ENCODE measurements at places on chromosomes 7 and 10.

- no peak for DNase-seq
Observed at GRCh38 chr10:15300697-15301096, 70.4 kb downstream of the FAM171A1 start.

GRCh38 chr10:129897871-129898626 lies 66.0 kb downstream of the EBF3 start:
- DNase-seq: no peak

DNA sequence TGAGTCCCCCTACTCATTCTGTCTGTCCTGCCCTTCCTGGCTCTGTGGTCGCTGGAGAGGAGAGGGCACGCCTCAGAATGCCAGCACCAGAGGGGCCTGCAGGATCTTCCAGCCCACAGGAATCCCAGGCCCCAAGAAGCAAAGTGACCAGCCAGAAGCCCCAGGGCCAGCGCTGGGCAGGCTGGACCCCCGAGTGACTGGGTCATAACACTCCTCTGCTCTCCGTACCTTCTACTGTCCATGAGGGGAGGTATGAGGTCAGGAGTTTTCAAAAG lies 102.6 kb upstream of the GPR26 start:
- DNase-seq: no peak

DNA sequence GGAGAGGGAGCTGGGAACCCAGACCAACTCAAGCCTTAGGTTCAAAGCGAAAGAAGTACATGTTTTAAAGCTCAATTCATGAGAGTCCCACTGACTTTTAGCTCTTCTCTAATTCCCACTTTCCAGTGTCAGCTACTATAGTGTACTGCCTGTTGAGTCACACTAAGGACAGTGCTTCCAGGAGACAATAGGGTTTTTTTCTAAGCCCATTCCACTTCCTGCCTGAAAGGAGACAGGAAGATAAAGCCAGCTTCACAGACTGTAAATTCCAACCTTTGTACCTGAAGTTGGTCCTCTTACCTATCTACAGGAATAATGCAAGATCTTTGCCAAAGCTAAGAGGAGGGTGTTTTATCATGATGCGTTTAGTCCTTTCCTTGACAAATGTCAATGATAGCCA lies 4.4 kb downstream of the MSRB2 start:
- no peak for DNase-seq

- DNase-seq: no peak
Observed at GRCh38 chr7:50182759-50183158, 89.7 kb upstream of the ZPBP start.

DNA sequence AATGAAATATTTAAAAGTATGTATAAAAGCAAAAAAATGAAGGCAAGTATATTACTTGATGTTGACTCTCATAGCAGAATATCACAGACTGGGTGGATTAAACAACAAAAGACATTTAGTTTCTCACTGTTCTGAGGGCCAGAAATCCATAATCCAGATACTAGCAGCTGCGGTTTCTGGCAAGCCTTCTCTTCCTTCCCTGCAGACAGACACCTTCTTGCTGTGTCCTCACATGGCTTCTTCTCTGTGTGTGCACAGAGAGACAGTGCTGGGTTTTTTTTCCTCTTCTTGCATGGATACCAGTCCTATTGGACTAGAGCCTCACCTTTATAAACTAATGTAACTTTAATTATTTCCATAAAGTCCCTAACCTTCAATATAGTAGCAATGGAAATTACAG lies 127.9 kb upstream of the AKR1E2 start:
- DNase-seq: no peak

DNA sequence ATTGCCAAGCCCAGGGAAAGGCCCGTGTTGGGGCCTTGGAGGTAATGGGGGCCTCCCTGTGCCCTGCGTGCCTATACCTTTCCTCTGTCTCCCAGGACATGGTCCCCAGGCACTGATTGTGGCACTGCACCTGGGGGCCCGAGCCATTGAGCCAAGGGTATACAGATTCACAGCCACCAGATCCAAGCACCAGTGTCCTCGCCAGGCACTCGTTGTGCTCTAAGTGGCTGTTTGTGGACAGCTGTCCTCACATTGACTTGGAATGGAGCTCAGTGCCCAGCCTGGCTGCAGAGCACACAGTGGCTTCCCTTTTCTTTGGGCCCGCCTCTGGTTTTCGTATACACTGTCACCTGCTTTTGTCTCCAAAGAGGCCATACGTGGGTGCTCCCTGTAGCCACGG lies 72.0 kb upstream of the BTBD16 start:
- no peak for DNase-seq

DNA sequence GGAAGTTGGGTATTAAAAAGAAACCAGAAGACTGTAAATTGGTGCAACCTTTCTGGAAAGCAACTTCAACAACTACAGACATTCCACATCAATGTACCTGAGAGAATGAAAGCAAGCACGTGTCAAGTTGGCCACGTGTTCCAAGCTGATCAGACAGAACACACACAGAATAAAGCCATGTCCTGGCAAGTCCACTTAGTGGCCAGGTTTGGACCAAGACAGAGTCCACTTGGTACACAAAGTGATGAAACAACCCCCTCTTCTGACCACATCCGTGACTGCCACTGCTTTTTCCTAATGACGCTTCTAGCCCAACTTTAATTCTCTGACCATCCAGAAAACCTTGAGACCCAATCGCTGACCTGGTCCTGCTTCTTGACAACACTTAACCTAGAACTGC lies 109.4 kb downstream of the ABLIM1 start:
- peak; percentile 16 for DNase-seq

- DNase-seq: no peak
Observed at GRCh38 chr7:101170617-101171441, 5.5 kb upstream of the VGF start.

GRCh38 chr10:24726626-24727025 lies 2.9 kb upstream of the ARHGAP21 start:
- DNase-seq: no peak

DNA sequence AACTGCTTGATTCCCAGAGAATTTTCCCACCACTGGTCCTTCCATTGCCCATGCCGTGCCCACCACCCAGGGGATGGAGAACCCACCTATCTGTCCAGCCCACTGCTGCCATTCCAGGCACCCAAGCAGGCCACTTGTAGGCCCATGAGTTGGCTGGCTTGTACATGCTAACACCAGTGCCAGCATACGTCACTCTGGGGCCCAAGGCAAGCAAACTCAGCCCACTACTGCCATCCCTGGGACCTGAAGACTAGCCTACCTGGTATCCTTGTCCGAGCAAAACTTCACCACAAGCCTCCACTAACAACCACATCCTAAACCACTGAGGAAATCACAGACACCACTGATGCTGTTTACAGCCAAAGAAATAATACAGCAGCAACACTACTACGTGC lies 44.7 kb upstream of the CDK6 start:
- DNase-seq: no peak

DNA sequence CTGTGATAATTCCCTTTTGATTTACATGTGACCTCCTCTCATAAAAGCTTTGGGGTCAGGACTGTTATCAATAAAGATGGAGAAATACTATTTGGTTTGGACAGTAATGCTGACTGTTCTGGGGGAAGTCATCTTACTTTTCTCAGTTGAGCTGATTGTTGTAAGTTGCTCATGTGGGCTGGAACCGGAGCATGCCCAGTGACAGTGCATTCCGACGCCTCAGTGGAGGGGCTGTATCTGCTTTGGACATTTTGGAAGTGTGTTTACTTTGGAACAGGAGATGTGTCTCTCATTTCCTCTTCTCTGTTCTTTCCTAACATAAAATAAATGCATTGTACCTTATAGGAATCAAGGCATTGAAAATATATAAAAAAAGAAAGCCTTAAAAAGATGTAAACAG lies 30.1 kb downstream of the RBM33 start:
- no peak for DNase-seq

DNA sequence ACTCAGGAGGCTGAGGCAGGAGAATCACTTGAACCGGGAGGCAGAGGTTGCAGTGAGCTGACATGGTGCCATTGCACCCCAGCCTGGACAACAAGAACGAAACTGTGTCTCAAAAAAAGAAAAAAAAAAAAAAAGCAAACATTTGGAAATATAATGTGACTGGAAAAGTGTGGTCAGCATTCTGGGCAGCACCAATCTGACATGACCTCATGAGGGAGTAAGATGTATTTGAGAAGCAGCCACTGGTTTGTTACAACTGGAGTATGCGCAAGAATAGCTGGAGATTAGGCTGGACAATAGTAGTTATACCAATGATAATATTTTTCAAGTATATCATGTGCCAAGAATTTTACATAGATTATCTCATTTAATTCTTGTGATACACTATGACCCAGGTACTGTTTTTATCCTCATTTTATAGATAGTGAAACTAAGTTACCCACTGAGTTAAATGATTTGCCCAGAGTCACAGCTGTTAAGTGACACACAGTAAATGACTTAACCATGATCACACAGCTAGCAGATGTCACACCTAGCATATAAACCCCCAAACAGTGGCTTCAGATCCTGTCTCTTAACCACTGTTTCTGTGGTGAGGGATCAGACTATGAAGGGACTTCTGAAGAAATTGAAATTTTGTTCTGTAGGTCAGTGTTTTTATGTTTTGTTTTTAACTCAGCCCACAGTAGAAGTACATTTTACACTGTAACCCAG lies 11.1 kb downstream of the MCU start:
- no peak for DNase-seq

DNA sequence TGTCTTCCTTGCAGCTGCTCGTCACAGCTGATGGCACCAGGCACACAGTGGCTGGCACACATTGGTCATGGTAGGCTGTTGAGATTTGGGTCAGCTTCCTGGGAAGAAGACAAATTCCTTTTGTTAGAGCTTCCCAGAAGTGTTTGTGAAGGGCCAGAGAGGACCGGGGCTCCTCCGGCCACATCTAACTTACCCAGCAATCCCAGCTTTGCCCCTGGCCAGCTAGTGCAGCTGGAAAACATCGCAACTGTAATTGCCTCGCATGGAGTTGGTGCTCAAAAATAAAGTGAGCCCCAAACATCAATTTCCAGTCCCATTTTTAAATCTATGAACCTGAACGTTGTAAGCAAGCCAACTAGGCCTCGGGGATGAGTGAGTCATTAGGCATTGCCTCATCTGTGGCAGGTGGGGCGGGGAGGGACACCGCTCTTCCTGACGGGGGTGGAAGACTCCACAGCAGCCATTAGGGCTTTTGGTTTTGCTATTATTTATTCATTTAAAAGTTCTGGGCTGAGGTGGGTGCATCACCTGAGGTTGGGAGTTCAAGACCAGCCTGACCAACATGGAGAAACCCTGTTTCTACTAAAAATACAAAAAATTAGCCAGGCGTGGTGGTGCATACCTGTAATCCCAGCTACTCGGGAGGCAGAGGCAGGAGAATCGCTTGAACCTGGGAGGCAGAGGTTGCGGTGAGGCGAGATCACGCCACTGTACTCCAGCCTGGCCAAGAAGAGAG lies 12.4 kb downstream of the CPA5 start:
- no peak for DNase-seq

GRCh38 chr7:158190756-158191155 lies 396.9 kb downstream of the PTPRN2 start:
- DNase-seq: no peak

DNA sequence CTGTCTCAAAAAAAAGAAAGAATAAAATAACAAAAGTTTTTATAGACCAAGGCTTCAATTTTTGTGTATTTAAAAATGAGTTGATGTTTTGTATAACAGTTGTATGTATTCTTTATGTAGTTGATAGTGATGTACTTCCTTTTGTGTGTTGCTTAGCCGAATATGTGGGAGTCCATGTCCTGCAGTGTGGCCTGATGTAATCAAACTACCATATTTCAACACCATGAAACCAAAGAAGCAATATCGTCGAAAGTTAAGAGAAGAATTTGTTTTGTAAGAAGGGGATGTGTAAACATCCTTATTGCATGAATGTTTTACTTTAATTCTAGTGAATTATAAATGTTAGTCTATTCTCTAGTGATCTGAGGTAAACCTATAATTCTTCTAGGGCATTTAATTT lies 56.6 kb downstream of the MPLKIP start:
- peak; percentile 33 for DNase-seq

DNA sequence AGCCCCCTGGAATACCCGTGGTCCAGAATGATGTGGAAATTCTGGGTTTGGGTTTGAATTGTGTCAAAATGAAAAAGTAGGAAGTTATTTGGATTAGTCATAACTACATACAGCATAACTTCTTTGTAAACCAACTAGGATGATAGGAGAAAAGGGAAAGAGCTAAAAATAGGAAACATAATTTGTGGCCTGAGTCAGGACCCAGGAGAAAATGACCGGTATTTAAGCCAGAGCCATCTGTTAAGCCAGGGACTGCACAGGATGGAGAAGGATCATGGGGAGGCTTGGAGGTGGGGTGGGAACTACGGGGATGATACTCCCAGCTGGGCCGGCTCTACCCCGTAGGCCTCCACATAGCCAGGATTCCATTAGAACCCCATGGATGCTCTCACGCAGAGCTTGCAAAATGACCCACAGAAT lies 98.6 kb downstream of the MYOF start:
- peak; percentile 94 for DNase-seq

DNA sequence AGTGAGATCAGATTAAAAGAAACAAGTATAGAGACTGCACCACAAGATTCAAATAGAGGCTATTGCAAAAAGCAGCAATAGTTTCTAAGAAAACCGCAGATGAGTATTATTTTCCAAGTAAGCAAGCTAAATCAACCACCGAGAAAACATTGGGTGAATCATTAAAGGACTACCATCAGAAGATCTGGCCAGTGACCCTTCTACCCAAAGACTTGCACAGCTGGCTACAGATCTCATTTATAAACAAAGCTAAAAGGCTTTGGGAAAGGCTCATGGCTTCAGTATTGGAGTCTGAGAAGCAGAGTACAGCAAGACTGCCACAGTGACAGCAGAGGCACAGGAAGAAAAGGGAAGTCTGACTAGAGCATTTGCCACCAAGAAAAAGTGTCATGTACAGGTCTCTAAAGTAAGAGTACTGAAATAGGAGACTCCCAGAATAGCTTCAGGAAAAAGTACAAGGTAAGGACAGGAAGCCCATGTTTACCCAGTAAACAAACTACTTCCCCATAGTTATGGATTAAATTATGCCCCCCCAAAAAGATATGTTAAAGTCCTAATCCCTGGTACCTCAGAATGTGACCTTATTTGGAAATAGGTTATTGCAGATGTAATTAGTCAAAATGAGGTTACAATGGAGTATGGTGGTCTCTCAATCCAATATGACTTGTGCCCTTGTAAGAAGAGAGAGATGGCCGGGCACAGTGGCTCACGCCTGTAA lies 19.0 kb downstream of the STEAP1 start:
- DNase-seq: peak; percentile 75
